Activated naive CD4-positive, alpha-beta T cell (primary cell): ENCODE measurements at places on chromosomes 16 and 17.

- DNase-seq, result no peak
Observed at GRCh38 chr16:49486400-49486799, 112.8 kb downstream of the C16orf78 start.

DNA sequence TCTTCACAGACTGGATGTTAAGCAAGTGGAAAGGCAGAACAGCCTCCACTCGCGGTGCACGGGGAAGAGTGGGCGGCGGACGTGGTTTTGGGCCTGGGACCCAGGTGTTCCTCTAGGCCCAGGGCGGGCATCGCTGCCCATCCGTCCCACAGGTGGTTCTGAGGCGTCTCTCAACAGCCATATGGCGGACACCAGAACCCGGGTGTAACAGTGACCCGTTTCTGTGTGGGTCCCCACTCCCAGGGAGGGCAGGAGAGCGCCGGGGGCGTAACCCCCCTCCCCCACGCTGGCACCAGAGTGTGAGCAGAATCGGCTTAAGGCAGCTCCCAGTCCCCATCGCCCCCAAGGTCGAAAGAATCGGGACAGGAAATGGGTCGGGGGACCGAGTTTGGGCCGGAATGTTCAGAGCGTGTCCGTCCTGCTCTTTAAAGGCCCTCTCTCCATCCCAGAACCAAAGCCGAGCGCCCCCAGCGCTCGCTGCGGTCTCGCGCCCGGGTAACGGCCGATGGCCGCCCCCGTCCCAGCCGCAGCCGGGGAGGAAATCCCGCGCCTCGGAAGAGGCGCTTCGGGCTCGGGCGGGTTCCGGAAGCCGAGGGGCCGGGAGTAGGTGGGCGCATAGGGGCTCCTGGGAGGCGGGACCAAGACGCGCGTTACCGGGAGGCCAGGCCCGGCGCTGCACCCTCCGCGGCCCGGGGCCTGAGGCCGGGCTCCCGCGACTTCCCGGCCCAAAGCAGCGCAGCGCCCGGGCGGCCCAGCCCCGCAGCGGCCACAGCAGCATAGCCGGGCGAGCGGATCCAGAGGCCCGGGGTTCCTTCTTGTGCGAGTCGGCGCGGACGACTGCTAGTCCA lies at the start of gene TK2:
Gene TK2 (minus strand): TSS at position 839 of the 848 bp plus-strand sequence. CDS start 61 bp downstream, at position 778.
- no peak for DNase-seq

- DNase-seq, result no peak
Observed at GRCh38 chr17:37752482-37752881, 7.6 kb upstream of the HNF1B start.

DNA sequence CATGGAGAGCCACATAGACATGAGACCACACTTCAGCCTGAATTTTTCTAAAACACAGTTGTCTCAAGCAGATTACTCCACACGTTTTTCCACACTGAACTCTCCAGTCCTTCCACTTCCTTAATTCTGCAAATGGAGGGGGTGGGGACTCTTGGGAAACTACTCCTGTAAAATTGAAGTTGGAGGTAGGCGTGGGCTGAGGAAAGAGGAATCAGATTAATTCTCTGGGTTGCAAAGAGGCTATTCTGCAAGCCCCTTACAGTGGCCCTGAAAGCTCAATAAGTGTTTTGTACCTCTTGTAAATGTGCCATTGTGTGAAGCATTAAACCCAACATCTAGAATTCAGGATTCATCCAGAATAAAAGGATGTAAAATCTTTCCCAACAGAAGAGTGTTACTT lies 9.6 kb downstream of the MARVELD3 start:
- DNase-seq, result no peak

DNA sequence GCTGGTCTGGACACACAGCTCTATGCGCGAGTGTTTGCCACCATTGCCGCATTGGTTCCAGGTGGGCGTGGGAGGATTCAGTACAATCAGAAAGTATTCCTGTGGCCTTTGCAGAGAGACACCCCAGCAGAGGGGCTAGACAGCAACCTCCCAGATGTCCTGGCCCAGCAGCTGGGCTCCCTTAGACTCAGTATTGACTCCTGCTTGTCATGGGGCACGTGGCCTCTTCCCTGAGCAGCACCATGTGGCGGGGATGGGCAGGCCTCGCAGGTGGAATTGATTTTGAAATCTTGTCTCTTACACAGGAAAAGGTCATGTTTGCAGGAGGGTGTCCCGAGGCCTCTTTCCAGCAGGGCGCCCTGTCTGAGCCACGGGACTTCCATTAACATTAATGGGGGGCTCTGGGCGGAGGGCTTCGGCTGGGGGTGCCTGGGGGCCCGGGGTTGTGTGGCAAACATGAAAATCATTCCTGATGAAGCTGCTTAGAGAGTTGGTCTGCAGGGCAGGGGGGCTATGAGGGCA lies 96.4 kb downstream of the C16orf78 start:
- no peak for DNase-seq
